ENCODE measurements at places on chromosomes 13 and 19.

GRCh38 chr19:58558623-58559274 is 338 bp upstream of the UBE2M start:
- peak; percentile 97 for DNase-seq

- DNase-seq: peak; percentile 93
These were observed 11.9 kb upstream of the SPATA13 start for GRCh38 chr13:24148414-24149235.

DNA sequence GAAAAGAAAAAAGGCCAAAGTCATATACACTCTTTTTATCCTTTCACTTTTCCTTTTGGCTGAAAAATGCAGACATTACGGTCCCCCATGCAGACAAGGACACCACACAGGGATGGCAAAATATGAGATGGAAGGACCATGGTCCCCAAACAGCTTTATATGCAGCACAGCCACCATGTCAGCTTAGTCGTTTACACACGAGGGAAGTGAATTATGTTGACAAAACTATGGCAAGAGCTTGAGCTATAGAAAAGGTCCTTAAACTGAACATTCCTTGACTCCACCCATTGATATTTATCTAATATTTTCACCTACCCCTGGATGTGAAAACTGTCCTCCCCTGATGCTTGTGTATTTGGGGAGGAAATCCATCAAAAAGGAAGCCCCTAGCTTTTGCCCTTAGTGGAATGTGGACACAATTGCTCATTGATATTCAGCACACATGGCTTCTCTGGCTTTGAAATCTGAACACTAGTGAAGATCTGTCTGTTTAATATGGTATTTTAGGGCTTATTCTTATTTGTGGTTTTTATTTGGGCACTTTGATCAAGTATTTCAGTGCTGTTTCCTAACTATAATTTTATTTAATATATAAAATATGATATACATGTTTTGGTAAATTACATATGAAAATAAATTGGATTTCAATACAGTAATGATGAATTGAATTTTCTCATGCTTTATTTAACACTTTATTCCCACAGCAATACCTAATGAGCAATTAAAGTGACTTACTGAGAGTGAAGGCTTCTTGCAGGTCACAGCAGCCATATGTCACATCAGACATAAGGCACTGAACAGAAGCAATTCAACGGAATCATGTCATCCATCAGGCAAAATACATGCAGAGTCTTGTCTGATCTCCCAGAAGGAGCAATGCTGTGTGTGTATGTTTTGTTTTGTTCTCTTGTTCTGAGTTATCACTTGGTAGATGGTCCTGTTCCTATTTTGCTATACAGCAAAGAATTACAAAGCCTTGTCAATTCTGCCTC is 6.8 kb upstream of the GTF2F2 start:
- no peak for DNase-seq

GRCh38 chr19:1524287-1524971 is 552 bp downstream of the PLK5 start:
- no peak for DNase-seq

GRCh38 chr13:73998631-73999030 is 135.6 kb downstream of the KLF12 start:
- DNase-seq: no peak

DNA sequence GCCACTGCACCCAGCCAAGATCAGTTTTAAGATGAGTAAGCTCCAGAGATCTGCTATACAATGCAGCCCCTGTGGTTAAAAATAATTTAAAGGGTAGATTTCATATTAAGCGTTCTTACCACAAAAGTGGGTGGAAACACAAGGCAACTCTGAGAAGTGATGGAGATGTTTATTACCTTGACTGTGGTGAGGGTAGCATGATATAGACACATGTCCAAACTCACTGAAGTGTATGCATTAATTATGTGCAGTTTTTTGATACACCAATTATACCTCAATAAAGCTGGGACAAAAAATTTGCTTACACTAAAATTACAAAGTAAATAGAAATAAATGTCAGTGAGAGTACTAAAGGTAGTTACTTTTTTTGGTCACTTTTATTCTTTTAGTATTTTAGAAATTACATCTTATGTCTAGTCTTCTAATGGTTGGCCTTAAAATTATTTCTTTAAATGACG is 696.5 kb downstream of the UQCRFS1 start:
- DNase-seq: no peak

GRCh38 chr19:16445238-16446107 is 26.3 kb downstream of the EPS15L1 start:
- no peak for DNase-seq

- DNase-seq: no peak
These were observed 930.8 kb downstream of the SLITRK5 start for GRCh38 chr13:88601949-88602348.

DNA sequence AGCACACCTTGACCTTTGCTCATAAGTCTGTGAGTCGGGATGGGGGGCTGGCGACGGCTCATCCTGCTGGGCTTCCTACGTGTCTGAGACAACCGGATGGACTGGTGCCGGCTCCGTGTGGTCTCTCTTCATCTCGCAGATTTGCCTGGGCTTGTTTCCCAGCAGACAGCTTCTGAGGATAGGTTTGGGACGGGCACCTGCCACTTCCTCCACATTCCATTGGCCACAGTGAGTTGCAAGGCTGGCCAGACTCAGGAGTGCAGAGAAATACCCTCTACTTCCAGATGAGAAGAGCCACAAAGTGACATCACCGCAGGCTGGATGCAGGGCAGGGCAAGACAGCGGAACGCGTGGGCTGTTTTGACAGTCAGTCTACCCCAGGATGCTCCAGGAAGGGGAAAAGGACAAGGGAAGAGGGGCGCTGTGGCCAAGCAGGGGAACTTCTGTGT is 48.1 kb downstream of the IRS2 start:
- DNase-seq: no peak

- DNase-seq: no peak
These were observed 155.7 kb downstream of the TNFRSF19 start for GRCh38 chr13:23725922-23726321.

DNA sequence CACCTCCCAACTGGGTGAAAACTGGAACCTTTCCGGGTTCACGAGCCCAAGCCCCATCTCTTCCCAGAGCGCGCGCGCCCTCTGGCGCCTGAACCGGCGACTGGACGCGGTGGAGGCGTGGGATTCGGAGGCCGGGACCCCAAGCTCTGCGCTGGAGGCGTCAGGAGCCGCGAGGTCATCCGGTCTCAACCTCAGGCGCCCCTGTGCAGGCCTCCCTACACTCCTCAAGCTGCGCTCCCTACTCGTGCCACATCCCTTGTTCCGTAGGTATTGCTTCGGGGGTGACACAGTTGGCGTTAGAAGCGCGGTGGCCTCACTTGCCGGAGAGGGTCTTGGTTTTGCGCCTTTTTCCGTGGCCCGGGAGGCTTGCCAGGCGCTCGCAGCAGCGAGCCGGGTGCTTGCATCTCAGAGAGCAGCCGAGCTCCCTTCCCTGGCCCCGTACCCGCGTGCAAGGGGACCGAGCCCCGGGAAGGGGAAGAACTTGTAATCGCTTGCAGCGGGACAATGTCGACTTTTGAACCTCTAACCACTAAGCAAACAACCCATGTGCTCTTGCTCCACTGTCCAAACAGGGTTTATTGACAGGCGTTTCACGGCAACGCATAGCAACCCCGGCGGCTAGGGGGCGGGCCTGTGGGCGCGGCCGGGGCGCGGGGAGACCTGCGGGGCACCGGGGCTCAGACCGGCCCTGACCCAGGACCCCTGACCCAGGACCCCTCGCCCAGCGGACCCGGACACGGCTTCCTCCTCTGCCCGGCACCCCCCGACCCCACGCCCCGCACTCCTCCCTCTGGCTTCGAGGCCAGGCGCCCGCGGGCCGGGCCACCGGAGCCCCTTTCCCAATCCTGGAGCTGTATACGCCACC is 8.5 kb downstream of the CDX2 start:
- peak; percentile 55 for DNase-seq

DNA sequence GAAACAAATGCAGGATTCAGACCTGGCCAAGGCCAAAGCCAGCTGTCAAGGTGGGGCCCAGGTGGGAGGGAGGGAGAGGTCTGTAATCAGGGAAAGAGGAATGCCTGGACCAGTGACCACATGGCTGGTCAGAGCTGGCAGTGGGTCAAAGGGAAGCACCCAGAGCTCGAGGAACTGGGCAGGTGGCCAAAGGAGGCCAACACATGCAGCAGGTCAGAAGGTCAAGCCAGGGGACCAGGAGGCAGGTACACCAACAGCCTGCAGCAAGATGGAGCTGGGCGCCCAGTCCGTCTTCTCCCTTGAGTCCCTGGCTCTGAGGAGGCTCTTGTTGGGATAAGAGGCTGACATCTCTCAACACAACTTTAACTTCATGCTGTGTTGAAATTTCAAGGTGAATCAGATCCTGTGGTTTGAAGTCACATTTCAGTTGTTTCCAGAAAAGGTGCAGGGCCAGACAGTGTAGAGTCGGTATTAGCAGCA is 17.1 kb downstream of the GPATCH1 start:
- no peak for DNase-seq

GRCh38 chr19:31312677-31313244 is 36.5 kb downstream of the TSHZ3 start:
- DNase-seq: no peak

DNA sequence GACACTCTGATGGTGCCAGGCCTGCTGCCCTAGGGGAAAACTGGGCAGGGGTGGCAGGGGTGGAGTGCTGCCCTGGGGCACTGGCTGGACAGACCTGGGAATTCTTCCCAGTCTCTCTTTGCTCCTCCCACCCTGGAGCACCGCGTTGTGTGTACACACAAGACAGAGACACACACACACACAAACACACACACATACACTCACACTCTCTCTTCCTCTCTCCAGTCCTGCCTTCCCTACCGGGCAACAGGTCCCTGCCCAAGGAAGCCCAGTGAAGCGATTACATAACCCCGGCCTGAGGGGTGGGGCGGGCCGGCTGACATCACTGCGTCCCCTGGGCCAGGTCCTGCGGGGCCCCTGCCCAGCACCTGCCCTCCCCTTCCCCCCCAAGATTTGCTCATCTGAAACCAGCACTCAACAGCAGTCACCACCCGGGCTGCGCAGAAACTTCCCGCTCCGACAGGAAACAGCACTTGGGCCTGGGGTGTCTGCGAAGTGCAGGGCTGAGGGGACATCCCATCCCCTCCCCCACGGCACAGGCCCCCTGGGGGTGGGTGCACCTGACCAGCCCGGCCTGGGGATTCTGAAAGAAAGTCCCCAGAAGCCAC is 1.2 kb downstream of the MKNK2 start:
- peak; percentile 63 for DNase-seq

GRCh38 chr19:33266974-33267484 is 35.3 kb downstream of the CEBPA start:
- DNase-seq: no peak

DNA sequence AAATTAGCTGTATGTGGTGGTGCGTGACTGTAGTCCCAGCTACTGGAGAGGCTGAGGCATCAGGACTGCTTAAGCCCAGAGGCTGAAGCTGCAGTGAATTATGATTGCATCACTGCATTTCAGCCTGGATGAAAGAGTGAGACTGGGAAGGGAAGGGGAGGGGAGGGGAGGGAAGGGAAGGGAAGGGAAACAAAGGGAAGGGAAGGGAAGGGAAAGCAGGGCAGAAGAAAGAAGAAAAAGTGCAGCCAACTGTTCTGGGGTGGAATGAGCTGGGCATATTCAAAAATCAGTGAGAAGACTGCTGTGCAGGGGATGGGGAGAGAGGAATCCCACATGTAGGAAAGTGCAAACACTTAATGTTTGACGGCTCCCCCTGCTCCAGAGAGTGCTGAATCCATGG is 905.5 kb downstream of the UQCRFS1 start:
- no peak for DNase-seq

DNA sequence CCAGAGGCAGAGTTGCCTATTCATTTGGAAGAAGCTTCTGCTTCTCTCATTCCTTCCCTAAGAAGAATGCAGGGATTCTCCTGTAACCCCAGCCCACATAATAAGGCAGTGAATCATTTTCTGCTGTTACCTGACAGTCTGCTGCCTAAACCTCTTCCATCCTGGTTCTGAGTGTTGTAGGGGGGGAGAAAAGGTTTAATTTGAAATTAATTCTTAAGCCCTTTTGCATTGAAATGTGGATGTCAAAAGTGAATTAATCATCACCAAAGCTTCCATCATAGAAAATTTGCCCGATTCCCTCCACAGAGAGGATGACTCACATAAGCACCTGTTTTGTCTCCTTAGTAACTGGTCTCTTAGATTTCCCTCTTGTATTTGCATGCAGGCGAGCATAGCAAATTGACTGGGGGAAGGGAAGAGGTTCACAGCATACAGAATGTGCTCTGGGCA is 146.7 kb upstream of the FNDC3A start:
- DNase-seq: no peak

DNA sequence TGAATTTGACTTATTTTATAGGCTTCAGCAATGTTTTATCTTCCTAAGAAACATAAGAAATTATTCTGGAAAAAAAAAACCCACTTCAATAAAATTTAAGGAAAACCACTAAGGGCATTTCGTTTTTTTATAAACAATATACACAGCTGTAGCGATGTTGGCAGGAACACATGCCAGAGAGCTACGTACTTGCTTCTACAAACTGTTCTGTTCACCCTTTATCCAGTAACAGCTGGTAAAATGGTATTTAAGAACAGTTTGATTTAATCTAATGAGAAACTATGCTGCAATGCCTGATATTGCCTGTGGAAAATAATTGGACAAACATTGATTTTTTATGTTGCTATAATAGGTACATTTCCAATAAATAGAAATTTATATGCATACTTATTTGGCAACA is 137.2 kb upstream of the DACH1 start:
- DNase-seq: no peak

- DNase-seq: no peak
These were observed 1.1 kb upstream of the ARHGAP35 start for GRCh38 chr19:46859637-46860124.

- DNase-seq: no peak
These were observed 1067.7 kb upstream of the SPRY2 start for GRCh38 chr13:81408647-81409046.

DNA sequence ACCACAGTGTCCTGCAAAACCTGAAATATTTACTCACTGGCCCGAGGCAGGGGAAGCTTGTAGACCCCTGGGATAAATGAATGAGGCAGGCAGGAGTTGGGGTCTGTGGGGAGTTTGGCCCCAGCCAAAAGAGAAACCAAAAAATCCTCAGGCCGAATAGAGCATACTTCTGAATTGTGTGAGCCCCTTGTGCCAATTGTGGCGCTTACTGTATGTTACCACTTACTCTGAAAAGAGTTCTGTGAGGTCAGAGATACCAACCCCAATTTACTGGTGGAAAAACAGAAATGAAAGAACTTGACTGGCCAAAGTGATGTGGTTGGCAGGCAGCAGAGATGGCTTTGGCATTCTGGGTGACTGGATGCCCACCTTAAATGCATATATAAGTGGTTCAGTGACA is 6.9 kb downstream of the CARM1 start:
- no peak for DNase-seq

DNA sequence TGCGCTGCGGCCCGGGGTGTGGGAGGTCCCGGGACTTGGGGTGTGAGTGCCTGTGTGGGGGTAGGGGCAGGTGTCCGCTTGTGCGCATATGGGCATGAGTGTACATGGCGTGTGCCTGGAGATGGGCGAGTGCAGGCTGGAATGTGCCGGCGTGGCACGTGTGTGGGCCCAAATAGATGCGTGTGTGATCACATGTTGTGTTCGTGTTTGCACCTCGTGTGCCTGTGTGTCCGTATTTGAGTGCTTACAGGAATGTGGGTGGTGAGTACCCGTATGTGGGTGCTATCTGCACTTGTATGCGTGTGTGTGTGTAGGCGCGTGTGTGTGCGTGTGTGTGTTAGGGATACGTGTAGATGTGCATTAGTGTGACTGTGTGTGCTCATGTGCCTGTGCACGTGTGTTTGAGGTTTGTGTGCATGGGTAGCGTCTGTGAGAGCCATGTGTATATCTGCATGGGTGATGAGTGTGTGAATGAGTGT is 3.4 kb downstream of the ZNF536 start:
- DNase-seq: no peak

Measured in AG08396 (cell line).